Stimulated activated CD4-positive, alpha-beta T cell treated with anti-CD3 and anti-CD28 coated beads, Interleukin-2, amount 100 ng/mL, for 4 hours (primary cell): ENCODE measurements at places on chromosomes 16 and 17.

- no peak for DNase-seq
These were observed 215.2 kb upstream of the WSCD1 start for GRCh38 chr17:5854871-5855554.

DNA sequence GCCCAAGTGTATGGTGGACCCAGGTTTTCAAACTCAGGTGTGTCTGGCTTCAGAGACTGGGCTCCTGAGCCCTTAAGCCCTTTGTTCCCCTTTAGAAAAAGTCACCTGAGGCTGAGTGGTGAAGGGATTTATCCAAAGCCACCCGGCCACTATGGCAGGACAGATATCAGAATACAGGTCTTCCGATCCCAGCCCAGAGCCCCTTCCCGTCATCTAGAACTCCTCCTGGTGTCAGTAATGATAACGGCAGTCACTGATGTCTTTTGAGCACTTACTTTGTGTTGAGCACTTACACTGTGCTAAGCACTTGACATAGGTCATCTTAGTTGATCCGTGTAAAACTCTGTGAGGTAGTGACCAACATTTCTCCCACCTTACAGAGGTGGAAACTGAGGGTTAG, 16.6 kb downstream of the NOD2 start:
- no peak for DNase-seq

DNA sequence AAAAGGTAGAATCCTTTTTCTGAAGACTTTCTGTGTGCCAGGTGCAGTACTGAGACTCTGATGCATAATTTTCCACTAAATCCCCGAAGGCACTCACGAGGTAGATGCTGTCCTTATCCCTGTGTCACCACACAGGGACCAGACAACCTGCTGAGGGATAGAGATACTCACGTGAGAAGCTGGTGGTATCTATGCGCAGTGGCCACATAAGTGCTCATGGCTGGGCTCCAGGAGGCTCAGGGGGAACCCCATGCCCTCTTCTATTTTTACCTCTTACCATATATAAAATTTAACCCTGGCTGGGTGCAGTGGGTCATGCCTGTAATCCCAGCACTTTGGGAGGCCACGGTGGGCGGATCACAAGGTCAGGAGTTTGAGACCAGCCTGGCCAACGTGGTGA, 38.3 kb downstream of the NT5M start:
- no peak for DNase-seq

- no peak for DNase-seq
These were observed 12.7 kb downstream of the LRRC75A start for GRCh38 chr17:16479264-16479663.

- no peak for DNase-seq
These were observed 56.9 kb upstream of the TEKT3 start for GRCh38 chr17:15398291-15398690.

- DNase-seq, result no peak
These were observed 19.8 kb upstream of the FAM83G start for GRCh38 chr17:19024101-19025078.
